Amygdala (tissue), 56 donors: ENCODE measurements at places on chromosomes 16 and 17.

DNA sequence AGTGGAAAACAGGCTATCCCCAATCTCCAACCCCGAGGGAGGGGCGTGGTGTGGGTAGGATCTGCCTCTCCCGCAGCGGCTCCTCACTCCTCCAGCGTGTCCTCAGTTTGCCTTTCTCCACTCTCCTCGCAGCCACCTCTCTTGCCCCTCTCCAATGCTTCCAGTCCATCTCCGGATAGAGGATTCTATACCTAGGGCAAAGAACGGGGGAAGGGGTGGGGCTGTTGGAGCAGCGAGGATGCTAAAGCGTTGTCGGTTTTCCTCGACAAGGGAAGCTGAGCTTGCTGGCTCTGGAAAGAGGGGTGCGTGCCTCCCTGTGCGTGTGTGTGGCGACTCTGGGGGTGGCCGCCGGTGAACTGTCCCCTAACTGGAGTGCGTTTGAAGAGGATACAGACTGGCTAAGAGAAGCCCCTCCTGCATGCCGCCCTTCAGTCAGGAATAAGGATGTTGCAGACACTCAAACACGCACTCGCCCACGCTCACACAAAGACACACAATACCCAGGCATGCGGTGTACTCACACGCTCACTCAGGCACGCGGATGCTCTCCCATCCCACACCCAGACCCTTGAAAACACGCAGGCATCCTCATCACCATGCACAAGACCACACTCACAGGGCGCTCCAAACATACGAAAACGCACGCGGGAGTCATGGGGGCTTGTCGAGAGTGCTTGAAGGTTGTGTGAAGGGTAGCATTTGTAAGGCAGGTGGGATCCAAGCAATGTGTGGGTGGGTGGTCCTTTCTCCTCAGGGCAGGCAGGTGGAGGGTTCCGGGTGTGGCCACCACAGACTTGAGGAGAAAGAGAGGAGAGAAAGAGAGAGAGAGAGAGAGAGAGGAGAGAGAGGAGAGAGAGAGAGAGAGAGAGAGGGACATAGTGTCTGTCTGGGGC lies 655 bp upstream of the GPR139 start:
- no peak for DNase-seq

GRCh38 chr17:50891577-50891989 lies 25.4 kb upstream of the TOB1 start:
- DNase-seq = no peak

GRCh38 chr16:80725566-80726162 lies 78.7 kb downstream of the CDYL2 start:
- no peak for DNase-seq

DNA sequence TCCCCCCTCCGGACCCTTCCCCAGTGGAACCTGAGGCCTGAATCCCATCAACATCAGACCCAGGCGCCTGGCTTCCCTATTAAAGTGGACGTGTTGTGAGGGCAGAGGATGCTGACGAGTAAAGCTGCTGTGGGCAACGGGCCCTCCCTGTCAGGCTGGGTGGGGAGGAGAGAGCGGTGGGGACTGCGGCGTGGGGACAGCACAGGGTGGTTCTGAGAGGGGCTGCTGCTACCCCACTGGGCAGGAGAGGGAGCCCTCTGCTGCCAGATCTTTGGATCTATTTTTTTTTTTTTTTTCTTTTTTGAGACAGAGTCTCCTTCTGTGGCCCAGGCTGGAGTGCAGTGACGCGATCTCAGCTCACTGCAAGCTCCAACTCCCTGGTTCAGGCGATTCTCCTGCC lies 5.9 kb downstream of the CA5A start:
- no peak for DNase-seq

GRCh38 chr16:23539984-23540816 lies 16.9 kb downstream of the EARS2 start:
- no peak for DNase-seq

GRCh38 chr16:86872833-86873232 lies 294.5 kb downstream of the FOXL1 start:
- DNase-seq = no peak

DNA sequence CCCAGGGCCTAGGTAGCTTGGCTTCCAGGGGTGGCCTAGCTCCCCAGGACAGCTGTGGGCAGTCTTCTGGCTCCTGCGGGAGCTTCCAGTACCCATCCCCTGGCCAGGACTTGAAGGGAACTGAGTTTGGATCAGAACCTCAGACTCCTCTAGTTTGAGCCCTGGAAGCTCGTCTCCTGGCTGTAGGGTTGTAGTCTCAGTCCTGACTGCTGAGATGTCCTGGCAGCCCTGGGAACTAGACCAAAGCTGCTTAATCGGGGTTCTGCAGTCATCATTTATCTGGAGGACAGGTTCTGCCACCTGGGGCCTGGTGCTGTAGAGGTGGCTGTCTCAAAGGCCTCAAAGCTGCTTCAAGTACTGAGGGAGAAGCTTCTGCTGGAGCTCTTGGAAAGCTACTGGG lies 163.7 kb downstream of the WSCD1 start:
- DNase-seq = no peak

DNA sequence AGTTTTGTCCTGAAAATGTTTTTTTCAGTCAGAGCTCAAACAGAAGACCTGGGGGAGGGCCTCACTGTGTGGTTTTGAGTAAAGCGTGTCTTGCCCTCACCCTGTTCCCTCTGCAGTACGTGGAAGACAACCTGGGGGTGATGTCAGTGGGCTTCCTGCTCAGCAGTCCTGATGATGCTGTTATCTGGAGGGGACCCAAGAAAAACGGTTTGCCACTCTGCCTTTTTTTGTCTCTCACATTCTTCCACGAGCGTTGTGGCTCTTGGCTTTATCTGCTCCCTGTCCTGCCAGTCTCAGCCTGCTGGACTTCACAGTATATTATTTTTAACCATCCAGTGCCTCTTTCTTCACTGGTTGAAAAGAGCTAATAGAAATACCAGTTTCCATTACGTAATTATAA lies 12.9 kb downstream of the NUBP1 start:
- no peak for DNase-seq

DNA sequence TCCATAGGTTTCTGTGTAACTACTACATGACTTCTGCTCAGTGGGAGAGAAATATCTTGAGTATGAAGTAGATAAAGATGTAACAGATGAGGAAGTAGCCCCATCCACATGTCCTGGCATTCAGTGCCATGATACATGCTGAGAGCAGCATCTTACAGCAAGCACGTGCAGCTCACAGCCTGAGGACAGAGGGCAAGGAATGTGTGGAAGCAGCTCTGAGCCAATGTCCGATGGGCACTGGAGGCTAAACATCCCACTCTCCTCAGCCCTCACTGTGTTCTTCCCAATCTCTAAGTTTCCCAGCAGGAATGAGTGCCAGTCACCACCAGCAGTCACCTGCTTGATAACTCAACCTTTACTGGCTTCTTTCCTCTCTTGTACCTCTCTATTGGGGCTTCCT lies 40.4 kb downstream of the CFDP1 start:
- no peak for DNase-seq

- DNase-seq = no peak
Observed at GRCh38 chr17:64075913-64076312, 54.0 kb downstream of the ERN1 start.

GRCh38 chr16:76565542-76565941 lies 288.3 kb downstream of the CNTNAP4 start:
- DNase-seq = no peak

GRCh38 chr17:42361781-42362186 lies 26.5 kb downstream of the STAT3 start:
- DNase-seq = no peak

DNA sequence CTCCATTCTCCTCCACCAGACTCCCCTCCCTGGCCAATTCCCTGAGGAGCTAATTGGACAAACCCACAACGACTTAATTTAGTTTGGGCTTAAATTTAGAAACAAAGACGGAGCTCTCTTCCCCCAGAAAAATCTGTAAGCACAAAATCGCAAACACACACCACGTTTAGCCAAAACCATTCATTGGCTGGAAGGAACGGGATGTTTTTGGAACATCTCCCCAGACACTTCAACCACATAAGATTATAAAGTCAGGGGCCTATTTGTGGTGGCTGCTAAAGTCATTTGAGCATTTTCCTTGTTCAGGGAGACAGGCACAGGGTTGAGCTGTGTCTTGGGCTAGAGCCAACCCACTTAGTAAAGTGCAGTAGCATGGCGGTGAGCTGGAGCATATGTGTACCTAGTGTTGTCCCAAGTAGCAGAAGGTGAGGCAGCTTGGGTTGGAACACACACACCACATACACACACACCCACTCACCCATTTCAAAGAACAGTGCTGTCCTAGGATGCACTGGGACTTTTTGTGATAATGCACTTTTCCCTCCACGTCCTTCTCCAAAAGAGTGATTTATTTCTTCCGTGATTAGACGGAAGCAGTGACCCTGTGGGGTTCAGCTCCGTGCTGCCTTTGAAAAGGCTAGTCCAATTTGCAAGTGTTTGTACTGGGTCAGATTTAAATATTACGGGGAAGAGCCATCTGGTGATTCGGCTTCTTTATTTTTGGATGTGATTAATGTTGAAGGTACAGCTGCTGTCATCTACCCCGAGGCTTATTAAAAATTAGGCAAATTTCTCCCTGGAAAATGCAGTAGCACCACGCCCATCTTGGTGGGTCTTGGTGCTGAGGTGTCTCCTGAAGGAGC lies 32.2 kb downstream of the ELAC2 start:
- DNase-seq = no peak

GRCh38 chr16:19884611-19885450 lies at the start of gene GPRC5B:
Gene GPRC5B, minus strand, starts transcription at chr16:19884848. Its CDS starts 12,003 bp downstream, at chr16:19872845.
- DNase-seq = peak; percentile 61

DNA sequence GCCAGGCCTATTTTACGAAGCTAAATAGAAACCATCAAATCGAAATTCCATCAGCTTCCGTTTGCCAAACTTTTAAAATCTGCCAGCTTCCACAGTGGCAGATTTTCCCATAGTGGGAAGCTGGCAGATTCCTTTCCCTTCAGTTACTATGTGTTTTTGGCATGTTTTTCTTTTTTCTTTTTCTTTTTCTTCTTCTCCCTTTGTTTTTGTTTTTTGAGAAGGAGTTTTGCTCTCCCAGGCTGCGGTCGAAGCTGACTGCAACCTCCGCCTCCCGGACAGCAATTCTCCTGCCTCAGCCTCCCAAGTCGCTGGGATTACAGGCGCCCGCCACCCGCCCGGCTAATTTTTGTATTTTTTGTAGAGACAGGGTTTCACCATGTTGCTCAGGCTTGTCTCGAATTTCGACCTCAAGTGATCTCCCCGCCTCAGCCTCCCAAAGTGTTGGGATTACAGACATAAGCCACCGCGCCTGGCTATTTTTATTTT lies 684 bp upstream of the CWC25 start:
- DNase-seq = no peak

- no peak for DNase-seq
Observed at GRCh38 chr16:89300311-89300975, 82.9 kb downstream of the ZNF778 start.

GRCh38 chr17:72631949-72632684 lies 460.4 kb downstream of the SLC39A11 start:
- DNase-seq = no peak

DNA sequence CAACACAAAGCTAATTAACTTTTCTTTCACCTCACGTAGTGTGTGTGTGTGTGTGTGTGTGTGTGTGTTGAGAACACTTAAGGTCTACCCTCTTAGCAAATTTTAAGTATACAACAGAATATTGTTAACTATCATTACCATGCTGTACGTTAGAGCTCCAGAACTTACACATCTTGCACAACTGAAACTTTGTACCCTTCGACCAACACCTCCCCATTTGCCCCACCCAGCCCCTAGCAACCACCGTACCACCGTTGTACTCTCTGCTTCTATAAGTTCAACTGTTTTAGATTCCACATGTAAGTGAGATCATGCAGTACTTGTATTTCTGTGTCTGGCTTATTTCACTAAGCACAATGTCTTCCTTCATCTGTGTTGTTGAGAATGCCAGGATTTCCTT lies 28.1 kb upstream of the MLYCD start:
- DNase-seq = no peak
